ENCODE measurements at places on chromosomes 6 and 20. TPM values are rescaled to one million over a fixed set of nuclear protein-coding genes. Genes with fewer than 3 reads are reported as not detected.

GRCh38 chr6:159043251-159043650 lies 1.5 kb downstream of the TAGAP start:
- no peak overlapping the region for H3K27ac ChIP-seq
- no peak overlapping the region for H3K4me3 ChIP-seq
- no peak for DNase-seq
- H3K36me3 ChIP-seq, result no peaks in the 10 kb centered on the region

- no peaks in the 10 kb centered on the region for H3K36me3 ChIP-seq
- H3K27me3 ChIP-seq, result no peaks in the 10 kb centered on the region
- no peak overlapping the region for H3K4me3 ChIP-seq
- no peaks in the 10 kb centered on the region for H3K4me1 ChIP-seq
- DNase-seq, result no peak
These were observed 253.4 kb downstream of the CDH4 start for GRCh38 chr20:61505508-61505907.

GRCh38 chr20:50439539-50440453 lies 70.4 kb upstream of the PTPN1 start:
- no peak overlapping the region for H3K4me3 ChIP-seq
- no peaks in the 10 kb centered on the region for H3K27me3 ChIP-seq
- no peaks in the 10 kb centered on the region for H3K4me1 ChIP-seq
- no peak for DNase-seq

- no peaks in the 10 kb centered on the region for H3K36me3 ChIP-seq
- H3K4me3 ChIP-seq, result no peak overlapping the region
- H3K4me1 ChIP-seq, result no peaks in the 10 kb centered on the region
- H3K27ac ChIP-seq, result no peak overlapping the region
- no peaks in the 10 kb centered on the region for H3K27me3 ChIP-seq
These were observed 14.7 kb downstream of the NRSN2 start for GRCh38 chr20:361561-361960.

DNA sequence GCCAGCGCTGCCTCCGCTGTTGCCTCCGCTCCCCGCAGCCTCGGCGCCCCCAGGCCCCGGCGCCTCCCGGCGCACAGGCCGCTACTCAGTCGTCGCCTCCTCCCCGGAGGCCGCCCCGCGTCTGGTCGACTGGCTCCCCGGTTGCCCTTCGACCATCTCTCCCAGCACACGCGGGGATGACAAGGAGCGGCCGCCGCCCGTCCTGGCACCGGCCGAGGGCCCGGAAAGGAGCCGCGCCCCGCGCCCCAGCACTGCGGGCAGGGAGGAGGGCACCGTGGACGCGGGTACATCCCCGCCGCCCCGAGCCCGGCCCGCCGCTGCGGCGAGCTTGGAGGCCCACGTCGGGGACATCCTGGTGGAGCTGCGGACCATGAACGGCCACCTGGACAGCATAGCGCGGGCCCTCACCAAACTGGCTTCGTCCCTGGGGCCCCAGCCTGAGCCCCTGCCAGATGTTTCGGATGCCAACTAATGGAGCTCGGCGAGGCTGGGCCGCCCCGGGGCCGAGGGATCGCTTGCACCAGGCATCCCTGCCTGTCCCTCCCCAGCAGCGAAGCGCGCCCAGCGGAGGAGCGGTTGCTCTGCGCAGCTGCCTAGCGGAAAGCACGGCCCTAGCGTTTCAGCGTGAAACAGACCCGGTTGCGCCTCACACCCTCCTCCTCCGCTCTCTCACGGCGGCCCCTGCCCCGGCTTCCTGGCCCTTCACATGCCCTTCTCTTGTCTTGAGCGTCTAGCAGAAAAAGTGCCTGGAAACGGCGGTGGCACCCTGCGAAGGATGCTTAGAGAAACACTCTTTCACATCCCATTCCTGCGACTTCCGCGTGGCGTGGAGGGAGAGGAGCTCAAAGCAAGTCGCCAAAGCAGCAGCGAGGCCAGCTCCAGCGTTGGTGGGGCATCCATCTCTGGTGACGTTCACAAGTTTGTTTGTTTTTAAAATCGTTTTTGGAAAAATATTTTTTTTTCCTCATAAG lies 285.8 kb upstream of the SUPT3H start:
- H3K4me1 ChIP-seq, result no peaks in the 10 kb centered on the region
- no peak overlapping the region for H3K4me3 ChIP-seq
- no peaks in the 10 kb centered on the region for H3K36me3 ChIP-seq
- peaks cover 8% of the 10 kb centered on the region for H3K27me3 ChIP-seq

GRCh38 chr6:31180500-31180899 lies 10.0 kb upstream of the POU5F1 start:
- no peaks in the 10 kb centered on the region for H3K4me1 ChIP-seq
- no peaks in the 10 kb centered on the region for H3K27me3 ChIP-seq

GRCh38 chr6:8181160-8181881 lies 79.0 kb upstream of the EEF1E1 start:
- no peak overlapping the region for H3K4me3 ChIP-seq
- no peaks in the 10 kb centered on the region for H3K4me1 ChIP-seq

DNA sequence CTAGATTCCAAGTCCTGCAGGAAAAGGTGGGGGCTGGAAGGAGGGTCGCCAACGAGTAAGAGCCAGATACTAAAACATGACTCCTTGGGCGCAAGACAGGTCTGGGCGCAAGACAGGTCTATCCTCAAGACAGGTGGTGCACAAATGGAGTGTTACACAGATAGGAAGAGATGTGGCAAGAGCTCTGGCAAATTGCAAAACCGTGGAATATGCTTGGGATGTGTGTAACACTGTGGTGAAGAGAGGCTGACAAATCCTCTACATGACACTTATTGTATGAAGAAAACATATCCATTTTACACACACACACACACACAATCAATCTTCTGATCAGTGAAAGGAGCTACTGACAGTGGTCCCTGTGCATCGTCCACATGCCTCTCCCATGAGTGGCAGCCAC lies 77.6 kb downstream of the TBC1D7 start:
- H3K4me3 ChIP-seq, result no peak overlapping the region
- H3K27me3 ChIP-seq, result no peaks in the 10 kb centered on the region
- no peak for DNase-seq
- no peaks in the 10 kb centered on the region for H3K4me1 ChIP-seq

DNA sequence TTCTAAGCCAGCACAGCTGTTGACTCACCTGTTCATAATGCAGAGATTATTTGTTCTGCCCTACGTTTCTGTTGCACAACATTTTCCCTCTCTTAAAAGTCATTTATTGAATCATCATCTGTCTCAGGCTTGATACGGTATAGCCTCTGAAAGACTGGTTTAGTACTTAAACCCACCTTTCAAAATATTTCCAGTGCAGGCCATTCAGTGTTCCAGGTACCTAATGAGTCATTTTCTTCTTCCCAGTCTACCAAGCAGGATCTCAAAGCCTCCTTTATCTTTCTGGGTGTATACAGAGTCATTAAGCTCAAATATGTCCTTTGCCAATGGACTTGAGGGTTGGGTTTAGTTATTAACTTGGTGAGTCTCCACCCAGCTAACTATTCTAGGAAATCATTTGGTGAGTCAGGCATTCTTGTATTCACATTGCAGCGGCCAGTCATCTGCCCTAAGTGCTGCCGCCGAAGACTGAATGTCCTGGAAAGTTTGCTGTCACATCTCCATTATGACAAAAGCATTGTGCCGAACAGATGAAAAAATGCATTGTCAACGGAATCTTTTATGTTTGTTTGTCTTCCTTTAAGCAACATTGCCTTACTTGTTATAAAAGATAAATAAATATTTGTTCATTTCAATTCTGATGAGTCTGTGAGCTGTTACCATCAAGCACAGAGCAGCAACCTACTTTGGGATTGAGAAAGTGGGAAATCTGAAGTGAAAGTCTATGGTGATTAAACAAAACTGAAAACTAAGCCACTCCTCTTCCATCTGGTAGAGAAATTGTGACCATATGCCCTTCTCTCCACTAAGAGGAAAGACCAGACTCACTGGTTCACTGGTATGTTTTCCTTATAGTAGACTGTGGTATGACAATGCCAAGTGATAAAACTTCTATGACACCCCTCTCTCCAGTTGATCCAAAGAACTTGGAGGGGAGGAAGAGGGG lies 14.3 kb upstream of the FAM135A start:
- no peaks in the 10 kb centered on the region for H3K4me1 ChIP-seq
- peak overlapping the region; percentile 58 for H3K27ac ChIP-seq
- no peaks in the 10 kb centered on the region for H3K27me3 ChIP-seq
- peak; percentile 12 for DNase-seq

DNA sequence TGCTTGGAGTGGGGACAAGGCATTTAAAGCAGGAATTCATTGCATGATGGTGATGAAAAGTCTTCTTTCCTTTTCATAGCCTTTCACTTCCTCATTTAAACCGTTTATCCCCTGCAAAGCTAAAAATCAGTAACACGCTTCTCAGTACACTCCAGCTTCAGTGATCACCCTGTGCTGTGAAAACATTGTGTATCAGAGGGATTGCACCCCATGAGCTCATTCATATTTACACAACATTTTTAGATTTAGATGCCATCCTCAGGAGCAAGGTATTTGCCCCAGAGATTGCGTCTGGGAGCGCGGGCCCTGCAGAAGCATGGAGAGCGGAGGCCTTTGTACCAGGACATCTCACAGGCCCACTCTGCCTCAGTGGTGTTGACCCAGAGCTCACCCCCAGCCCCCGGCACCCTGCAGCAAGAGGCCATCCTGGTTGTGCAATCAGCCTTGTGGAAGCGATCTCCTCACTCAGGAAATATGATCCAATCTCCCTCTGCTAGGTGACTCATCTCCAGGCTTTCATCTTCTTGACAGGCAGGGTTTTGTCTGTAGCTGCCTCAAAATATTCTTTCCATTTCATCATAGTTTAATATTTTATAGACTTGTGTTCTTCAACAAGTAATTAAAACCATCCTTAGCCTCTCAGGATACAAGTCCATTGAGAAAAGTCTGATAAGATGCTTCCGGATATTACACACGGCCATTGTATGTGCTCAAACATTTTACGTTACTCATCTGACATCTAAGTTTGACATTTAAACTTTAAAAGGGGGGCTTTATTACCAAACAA lies 38.9 kb upstream of the THBS2 start:
- H3K4me3 ChIP-seq, result no peak overlapping the region
- no peaks in the 10 kb centered on the region for H3K4me1 ChIP-seq
- no peak overlapping the region for H3K27ac ChIP-seq
- no peaks in the 10 kb centered on the region for H3K27me3 ChIP-seq
- no peak for DNase-seq
- H3K36me3 ChIP-seq, result no peaks in the 10 kb centered on the region

GRCh38 chr6:46733341-46733801 lies 1.8 kb downstream of the PLA2G7 start:
- peaks cover 9% of the 10 kb centered on the region for H3K27me3 ChIP-seq
- DNase-seq, result no peak
- H3K36me3 ChIP-seq, result no peaks in the 10 kb centered on the region
- no peak overlapping the region for H3K27ac ChIP-seq

DNA sequence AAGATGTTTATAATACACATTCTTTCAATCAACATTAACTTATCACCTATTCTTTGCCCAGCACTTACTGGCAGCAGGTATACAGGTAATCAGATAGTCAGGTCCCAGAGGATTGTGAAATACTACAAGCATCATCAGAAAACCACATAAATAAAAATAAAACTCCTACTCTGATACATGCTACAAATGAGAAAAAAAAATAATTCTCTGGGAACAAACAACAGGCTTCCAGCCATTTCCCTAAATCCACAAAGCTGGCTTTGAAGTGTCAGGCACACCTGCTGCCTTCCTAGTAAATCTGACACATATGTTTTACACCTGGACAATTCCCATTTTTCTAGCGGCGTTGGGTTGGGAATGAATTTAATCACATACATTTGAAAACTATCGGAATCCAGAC lies 384.5 kb upstream of the CDH4 start:
- H3K27ac ChIP-seq, result no peak overlapping the region
- no peak overlapping the region for H3K4me3 ChIP-seq
- H3K36me3 ChIP-seq, result no peaks in the 10 kb centered on the region
- no peaks in the 10 kb centered on the region for H3K4me1 ChIP-seq
- no peak for DNase-seq

GRCh38 chr20:56689318-56689717 lies 60.2 kb downstream of the TFAP2C start:
- no peaks in the 10 kb centered on the region for H3K4me1 ChIP-seq
- peak; percentile 19 for DNase-seq
- no peaks in the 10 kb centered on the region for H3K36me3 ChIP-seq
- H3K27ac ChIP-seq, result no peak overlapping the region
- H3K4me3 ChIP-seq, result no peak overlapping the region

GRCh38 chr20:63160641-63161175 lies 55.2 kb downstream of the YTHDF1 start:
- DNase-seq, result peak; percentile 9
- H3K4me3 ChIP-seq, result no peak overlapping the region
- H3K4me1 ChIP-seq, result no peaks in the 10 kb centered on the region
- H3K27ac ChIP-seq, result no peak overlapping the region

- H3K27ac ChIP-seq, result no peak overlapping the region
- no peak for DNase-seq
- no peaks in the 10 kb centered on the region for H3K36me3 ChIP-seq
- H3K27me3 ChIP-seq, result no peaks in the 10 kb centered on the region
- H3K4me1 ChIP-seq, result no peaks in the 10 kb centered on the region
These were observed 22.2 kb downstream of the CST8 start for GRCh38 chr20:23513164-23513563.

DNA sequence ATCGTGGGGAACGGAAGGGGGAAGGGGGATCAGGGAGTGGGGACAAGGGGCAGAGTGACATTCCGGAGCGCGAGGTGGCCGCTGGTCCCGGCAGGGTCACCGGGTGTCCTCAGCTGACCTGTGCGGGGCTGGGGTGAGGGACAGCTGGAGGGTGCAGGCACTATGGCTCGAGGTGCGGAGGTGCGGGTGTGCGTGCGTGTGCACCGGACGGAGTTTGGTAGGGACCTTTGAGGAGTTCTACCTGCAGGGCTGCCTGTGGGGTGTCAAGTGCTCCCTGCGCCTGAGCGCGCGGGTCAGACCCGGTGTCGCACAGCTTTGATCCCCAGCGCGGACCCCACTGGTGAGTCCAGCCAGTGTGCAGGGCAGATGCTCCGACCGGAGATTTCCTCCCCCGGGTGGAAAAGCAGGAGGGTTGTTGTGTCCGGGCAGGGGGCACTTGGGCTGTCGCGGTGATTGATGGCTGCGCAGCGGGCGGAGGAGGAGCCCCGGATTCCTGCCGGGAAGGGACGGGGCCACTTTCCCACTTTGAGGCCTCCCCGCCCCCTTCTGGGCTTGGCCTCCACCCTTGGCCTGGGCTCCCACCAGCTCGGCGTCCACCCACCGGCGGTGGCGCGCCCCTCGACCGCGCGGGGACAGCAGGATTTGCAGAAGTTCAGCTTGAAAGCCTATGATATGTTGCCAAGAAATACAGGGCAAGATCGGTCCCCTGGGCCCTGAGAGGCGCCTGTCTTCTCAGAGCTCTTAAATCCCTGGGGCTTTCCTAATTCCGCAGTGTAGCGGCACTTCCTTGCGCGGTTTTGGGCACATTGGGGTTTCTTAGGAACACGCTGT lies 658 bp downstream of the RIN2 start:
- H3K36me3 ChIP-seq, result no peaks in the 10 kb centered on the region
- peak overlapping the region; percentile 95 for H3K27ac ChIP-seq
- peak overlapping the region; percentile 82 for H3K4me3 ChIP-seq

- H3K4me1 ChIP-seq, result peaks cover 7% of the 10 kb centered on the region
These were observed 5.0 kb downstream of the HLA-A start for GRCh38 chr6:29947077-29947980.

TNFRSF6B gene
- total RNA-seq, result 64.5 TPM

DZANK1 gene
- 6.2 TPM for total RNA-seq

PTCRA gene
- not detected for total RNA-seq

POLR3F gene
- 8.9 TPM for total RNA-seq

TMEM217 gene
- total RNA-seq, result 0.72 TPM

KCNK15 gene
- total RNA-seq, result 11.7 TPM

RIPOR2 gene
- total RNA-seq, result 24.2 TPM

NNAT gene
- total RNA-seq, result 0.25 TPM

HSPA12B gene
- total RNA-seq, result 18.9 TPM

DLK2 gene
- 0.50 TPM for total RNA-seq

MUC22 gene
- total RNA-seq, result not detected

SLC17A2 gene
- total RNA-seq, result 0.76 TPM

PCK1 gene
- 29.7 TPM for total RNA-seq

GGTLC1 gene
- total RNA-seq, result not detected

TRIM31 gene
- 0.22 TPM for total RNA-seq

MATN4 gene
- total RNA-seq, result 0.19 TPM

NRSN1 gene
- not detected for total RNA-seq

All from kidney (tissue), 22 donors.